Natural killer cell treated with Interleukin-12 subunit alpha and Interleukin-12 subunit beta and Interleukin-15 and Interleukin-18, amount 100 ng/mL, for 72 hours (primary cell): ENCODE measurements at places on chromosomes 4 and X. TPM values are rescaled to one million over a fixed set of nuclear protein-coding genes. Genes with fewer than 3 reads are reported as not detected.
A peak's percentile ranks its signal among the peaks of the same experiment; 100 is the strongest.

DNA sequence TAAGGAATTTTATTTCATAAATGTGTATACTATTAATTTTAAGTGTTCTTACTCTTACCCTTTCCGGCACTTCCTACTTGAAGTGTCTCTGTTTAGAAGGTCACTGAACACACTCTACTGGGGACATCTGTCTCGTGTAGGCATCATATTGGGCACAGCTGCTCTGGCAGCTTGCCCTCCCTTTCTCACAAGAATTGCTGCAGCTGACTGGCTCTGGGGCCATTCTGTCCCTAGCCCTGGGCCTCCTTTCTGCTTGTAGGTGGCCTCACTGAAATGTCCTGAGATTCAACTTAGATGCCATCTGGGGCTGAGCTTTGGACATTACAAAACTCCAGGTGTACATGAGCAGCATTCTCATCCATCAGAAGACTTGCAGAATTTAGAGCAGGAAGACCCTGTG is 49.6 kb downstream of the SMAD1 start:
- H3K4me3 ChIP-seq: no peak overlapping the region
- no peak overlapping the region for H3K27ac ChIP-seq
- H3K36me3 ChIP-seq: no peaks in the 10 kb centered on the region
- H3K4me1 ChIP-seq: peaks cover 7% of the 10 kb centered on the region

GRCh38 chr4:106315476-106315967 is 487 bp downstream of the TBCK start:
- H3K27ac ChIP-seq: no peak overlapping the region
- H3K27me3 ChIP-seq: no peaks in the 10 kb centered on the region
- peaks cover 4% of the 10 kb centered on the region for H3K36me3 ChIP-seq
- DNase-seq: no peak

- DNase-seq: no peak
- peaks cover 5% of the 10 kb centered on the region for H3K36me3 ChIP-seq
- no peak overlapping the region for H3K27ac ChIP-seq
- no peaks in the 10 kb centered on the region for H3K4me1 ChIP-seq
- H3K4me3 ChIP-seq: no peak overlapping the region
Observed at GRCh38 chr4:19577097-19577496, 674.6 kb upstream of the SLIT2 start.

DNA sequence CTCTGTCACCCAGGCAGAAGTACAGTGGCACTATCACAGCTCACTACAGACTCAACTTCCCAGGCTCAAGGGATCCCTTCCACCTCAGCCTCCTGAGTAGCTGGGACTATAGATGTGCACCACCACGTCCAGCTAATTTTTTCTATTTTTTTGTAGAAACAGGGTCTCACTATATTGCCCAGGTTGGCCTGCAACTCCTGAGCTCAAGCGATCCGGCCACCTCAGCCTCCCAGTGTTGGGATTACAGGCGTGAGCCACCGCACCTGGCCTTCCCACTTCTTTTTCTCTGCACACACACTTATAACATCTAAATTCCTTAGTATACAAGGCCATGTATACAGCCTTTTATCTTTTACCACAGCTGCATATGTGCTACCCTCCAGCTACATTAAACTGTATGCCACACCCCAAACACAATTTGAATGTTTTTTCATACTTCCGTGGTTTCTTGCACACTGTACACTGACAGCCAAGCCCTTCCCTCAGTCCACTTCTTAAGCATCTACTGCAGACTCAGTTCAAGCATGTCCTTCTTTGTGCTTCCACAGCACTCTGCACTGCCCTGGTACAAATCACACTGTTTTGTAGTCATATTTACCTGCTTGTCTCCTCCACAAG is 6.5 kb downstream of the SLC7A3 start:
- no peak overlapping the region for H3K27ac ChIP-seq
- DNase-seq: no peak
- no peaks in the 10 kb centered on the region for H3K36me3 ChIP-seq
- no peaks in the 10 kb centered on the region for H3K4me1 ChIP-seq

GRCh38 chr4:145936997-145937901 is 1.4 kb downstream of the ZNF827 start:
- no peaks in the 10 kb centered on the region for H3K27me3 ChIP-seq
- DNase-seq: peak; percentile 66
- H3K27ac ChIP-seq: peak overlapping the region; percentile 91

DNA sequence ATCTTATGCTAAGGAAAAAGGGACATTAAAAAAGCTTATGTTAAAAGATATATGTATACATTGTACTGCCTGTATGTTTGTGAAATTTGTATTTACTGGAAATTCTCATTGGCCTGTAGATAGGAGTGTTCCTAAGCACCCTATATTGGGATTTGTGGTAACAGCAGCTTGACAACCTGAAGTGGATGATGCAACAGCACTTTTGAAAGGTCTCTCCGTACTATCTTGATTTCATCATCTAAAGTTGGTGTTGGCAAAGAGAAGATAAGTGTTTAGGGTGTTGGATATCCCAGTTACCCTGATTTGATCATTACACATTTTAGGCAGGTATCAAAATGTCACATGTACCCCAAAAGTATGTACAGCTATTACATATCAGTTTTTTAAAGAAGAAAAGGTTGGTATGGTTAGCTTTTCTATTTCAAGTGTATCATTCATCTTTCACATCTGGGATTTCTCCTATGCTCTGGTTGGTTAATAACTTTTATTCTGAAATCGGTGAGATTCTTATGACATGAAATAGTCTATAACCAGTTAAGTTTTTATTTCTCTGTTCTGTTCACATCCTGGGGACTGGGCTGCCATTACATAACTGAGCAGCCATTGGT is 10.3 kb downstream of the HADH start:
- no peak for DNase-seq
- no peaks in the 10 kb centered on the region for H3K27me3 ChIP-seq

- no peak overlapping the region for H3K27ac ChIP-seq
- no peak for DNase-seq
- H3K27me3 ChIP-seq: no peaks in the 10 kb centered on the region
Observed at GRCh38 chr4:34271479-34272355, 1972.6 kb downstream of the ARAP2 start.

DNA sequence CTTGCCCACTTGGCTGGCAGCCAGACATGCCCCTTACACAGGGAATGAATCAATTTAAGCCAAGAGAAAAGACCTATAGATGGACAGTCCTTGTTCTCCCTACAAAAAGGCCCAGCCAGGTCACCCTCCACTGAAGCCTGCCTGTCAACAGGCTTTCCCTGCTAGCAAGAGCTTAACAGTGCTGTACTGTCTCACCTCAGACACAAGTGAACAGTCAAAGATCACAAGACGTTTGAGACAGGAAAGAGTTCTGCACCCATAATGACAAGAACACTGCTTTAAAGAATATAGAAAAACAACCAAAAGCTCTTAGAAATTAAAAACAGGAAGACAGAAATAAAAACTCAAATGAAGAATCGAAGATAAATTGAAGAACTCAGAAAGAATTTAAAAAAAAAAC is 4.6 kb downstream of the RNF175 start:
- H3K27ac ChIP-seq: no peak overlapping the region
- peaks cover 45% of the 10 kb centered on the region for H3K27me3 ChIP-seq
- no peak for DNase-seq
- H3K4me1 ChIP-seq: no peaks in the 10 kb centered on the region

- H3K36me3 ChIP-seq: peaks cover 24% of the 10 kb centered on the region
- peaks cover 4% of the 10 kb centered on the region for H3K4me1 ChIP-seq
- no peak overlapping the region for H3K4me3 ChIP-seq
- peak overlapping the region; percentile 51 for H3K27ac ChIP-seq
Observed at GRCh38 chr4:153622778-153623240, 61.3 kb upstream of the TLR2 start.

Gene CT45A2
- total RNA-seq: not detected

Gene TKTL2
- total RNA-seq: not detected

Gene GNRHR
- total RNA-seq: not detected
